ENCODE measurements at places on chromosomes 3 and 15.
A peak's percentile ranks its signal among the peaks of the same experiment; 100 is the strongest.

DNA sequence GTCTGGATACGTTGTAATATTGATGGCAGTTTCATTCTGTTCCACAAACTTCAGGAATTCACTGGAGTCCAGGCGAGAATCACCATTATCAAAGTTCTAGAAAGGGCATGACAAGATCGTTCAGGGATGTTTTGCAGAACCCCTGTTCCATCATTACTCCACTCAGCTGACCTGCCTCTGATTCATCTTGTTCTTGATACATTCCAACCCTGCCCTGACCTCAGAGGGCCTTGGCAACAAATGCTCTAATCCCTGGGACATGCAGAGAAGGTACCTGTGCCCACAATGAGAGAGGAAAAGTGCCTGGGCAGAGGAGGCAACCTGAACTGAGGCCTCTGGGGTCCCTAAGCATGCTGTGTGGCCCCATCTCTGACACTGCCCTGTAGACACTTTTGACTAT lies 45.9 kb downstream of the FSTL1 start:
- DNase-seq, result no peak

DNA sequence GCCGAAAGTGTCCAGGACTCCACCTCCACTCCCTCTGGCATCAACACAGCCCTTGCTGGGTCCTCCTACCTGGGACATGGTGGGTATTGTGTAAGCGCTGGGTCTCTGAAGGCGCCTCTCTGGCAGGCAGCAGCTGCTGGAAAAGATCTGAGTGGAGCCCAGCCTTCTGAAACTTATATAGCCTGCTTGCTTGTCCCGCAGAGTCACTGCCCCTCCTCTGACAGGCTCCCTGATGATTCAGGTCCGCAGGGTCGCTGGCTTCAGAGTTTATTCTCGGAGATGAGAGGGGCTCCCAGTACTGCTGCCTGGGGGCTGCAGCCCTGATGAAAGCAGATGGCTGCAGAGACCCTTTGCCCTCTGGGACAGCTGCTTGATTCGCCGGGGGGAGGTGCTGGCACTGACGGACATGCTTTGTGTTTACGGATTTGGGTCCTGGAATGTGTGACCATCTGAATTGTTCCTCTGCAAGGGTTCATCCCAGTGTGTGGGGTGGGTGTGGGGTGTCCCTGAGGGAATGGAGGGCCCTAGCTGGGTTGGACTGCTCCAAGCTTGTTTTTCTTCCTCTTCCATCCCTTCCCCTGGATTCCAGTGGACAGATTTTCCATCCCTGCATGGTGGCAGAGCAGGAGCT lies at the start of gene MUSTN1:
MUSTN1 (minus strand) TSS at position 149 of the 631 bp plus-strand sequence; CDS start at position 78, 71 bp downstream.
- DNase-seq, result peak; percentile 21

- DNase-seq, result no peak
These were observed 118.2 kb upstream of the STRIT1 start for GRCh38 chr3:155411500-155412223.

DNA sequence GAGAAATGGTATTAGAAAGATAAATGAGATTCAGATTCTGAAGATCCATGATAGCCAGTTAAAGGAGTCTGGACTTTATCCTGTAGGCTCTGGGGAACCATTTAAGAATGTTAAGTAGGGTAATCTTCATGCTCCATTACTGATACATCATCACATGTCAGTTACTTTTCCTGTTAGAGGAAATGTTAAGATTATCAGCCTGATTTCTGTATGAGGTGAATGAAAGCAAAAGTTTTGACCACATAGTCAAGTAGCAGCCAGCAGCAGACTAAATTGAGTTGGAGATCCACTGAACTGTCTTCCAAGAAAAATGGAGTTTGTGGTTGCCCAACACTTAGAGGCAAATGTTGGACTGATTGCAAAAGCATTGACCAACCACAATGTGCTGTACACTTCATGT lies 4.7 kb upstream of the COPB2 start:
- DNase-seq, result no peak

DNA sequence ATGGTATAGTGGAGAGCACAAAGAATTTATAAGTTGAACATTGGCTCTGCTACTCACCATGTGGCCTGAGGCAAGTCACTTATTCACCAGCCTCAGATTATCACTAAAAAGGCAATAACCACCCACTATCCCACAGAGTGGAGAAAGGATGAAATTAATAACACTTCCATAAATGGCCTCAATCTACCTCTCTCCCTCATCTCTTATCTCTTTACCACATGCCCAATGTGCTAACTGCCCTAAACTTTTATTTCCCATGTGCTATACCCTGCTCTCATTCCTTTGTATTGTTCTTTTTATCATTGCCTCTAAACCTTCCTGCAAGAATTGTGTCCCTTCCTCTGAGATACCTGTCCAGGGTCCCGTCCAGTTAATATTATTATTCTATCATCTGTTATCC lies 26.0 kb downstream of the SLC12A6 start:
- DNase-seq, result peak; percentile 9

DNA sequence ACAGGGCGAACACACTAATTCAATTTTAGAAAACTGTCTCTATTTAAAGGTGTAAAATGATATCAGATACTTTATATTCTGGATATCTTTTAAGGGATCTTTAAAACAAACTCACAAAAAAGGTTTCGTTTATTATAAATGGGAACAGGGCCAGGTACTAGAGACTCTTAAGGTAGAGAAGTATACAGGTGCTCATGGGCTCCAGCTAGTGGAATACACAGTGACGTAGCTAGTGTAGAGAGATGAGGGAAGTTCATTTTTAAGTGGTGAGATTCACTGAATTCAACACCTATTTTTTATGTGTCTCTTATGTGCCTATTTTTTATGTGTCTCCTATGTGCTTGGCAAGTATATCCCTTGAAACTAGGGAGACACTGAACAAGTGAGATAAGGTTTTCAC lies 132.7 kb upstream of the FAM3D start:
- no peak for DNase-seq

- peak; percentile 76 for DNase-seq
These were observed 32.2 kb upstream of the TRH start for GRCh38 chr3:129942296-129942695.

DNA sequence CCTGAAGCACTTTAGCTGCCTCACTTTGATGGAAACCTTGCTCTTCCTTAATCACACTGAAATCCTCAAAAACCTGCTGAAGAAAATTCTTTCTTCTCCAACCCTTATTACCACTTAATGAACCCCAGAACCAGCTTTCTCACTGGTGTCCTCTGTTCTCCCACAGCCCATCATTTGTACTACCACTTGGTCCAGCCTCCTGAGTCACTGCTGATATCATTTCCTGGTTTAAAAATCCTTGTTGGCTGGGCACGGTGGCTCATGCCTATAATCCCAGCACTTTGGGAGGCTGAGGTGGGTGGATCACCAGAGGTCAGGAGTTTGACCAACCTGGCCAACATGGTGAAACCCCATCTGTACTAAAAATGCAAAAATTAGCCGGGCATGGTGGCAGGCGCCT lies 418.6 kb upstream of the KCNMB2 start:
- no peak for DNase-seq

DNA sequence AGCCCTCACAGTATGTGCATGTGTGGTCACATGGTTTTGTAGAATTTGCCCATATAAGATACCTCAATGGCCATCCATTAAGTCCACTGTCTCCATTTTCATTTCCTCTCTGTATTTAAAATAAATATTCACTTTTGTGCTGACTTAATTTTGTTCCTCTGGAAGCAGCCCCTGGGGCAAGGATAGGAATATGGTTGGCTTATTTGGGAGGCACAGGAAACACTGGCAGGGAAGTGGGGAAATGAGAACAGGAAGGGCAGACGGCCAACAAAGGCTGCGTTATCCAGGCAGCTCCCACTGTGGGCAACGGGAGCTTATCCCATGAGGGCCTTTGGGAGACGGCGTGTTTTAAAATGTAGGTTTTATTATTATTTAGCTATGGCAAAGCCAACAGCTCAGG lies 148.6 kb downstream of the SHQ1 start:
- no peak for DNase-seq

DNA sequence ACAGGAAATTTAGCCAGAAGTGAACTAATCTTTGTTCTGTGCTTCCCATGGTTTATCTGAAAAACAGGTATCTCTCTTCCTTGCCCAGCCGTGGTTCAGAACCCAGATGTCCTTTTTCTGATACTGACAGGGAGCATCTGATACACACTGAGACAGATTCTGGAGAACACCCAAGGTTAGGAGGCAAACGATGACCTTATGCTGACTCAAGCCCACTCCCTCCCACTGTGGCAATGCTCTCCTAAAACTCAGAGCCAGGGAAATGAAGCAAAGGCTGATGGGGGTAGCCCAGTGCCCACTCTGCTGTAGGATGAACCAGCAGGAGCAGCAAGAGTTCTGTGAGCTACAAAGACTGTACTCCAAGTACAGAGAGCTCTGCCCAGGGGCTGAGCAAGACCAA lies 225.1 kb downstream of the NTRK3 start:
- no peak for DNase-seq
